Substantia nigra (tissue), 51 donors: ENCODE measurements at places on chromosomes 12 and 14.

DNA sequence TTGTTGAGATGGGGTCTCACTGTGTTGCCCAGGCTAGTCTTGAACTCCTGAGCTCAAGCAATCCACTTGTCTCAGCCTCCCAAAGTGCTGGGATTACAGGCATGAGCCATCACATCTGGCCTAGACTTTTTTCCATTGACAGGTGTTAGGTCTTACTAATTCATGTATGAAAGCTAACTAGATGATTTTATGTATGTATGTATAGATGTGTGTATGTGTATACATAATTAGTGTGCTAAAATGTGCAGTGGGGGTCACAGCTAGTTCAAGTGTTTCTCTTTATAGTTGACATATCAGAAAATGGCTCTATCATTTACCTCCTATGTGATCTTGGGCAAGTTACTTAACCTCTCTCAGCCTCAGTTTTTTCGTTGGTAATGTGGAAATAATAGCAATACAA, 23.5 kb downstream of the UNC79 start:
- no peak for DNase-seq

- DNase-seq = no peak
These were observed 357.6 kb downstream of the APAF1 start for GRCh38 chr12:99002731-99003130.

GRCh38 chr12:18382236-18382885, 121.0 kb downstream of the PIK3C2G start:
- no peak for DNase-seq

- DNase-seq = no peak
These were observed 64.7 kb downstream of the RPS6KA5 start for GRCh38 chr14:90995785-90996184.
